ENCODE measurements at places on chromosomes 11 and 22.

DNA sequence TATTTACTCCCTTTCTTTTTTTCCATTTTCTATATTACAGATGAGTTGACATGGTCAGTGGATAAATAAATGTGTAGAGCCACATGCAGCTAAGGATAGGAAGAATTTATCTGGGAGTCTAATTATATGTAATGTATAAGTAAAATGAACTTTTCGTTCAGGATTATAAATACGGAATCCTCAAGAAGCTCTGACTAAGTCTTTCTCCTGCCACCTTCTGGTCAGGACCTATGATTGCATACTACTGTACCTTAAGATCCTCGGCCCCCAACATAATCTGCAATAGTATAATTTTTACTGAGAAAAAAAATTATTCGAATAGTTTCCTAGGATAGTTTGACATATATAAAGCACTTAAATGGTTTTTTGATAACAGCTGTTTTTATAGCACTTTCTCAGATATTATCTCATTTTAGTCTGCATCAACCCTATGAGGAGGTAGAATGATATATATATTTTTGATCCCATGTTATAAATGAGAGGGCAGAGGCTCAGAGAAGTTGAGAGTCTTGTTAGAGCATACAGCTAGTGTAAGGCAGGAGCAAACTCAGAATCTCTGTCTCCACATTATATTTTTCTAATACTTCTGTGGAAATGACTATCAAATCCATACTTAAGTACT is 36.1 kb downstream of the CCDC90B start:
- peak; percentile 68 for DNase-seq

DNA sequence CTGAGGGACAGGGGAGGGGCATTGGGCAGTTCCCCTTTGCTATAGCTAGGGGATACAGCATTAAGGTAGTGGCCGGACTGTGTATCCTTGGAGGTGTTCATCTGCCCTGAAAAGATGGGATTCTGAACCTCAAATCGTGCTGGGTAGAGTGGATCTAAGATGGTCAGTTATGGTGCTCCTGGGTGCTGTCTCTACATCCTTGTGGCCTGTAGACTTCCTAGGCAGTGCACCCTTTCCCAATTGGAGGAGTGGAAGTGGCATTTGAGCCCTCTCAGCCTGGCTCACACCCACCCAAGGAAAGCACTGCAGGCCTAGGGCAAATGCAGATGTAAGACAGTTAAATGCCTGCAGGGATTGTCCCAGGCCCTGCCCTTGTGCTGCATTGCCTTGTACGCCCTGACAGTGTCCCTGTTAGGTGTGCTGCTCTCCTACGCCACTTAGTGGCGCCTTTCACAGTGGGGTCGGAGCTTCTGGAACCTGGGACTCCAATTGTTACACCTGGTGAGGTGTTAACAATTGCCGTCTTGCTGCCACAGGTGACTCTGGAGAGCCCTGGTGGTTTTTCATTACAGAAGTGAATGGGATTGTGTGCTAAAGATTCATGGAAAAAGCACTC is 35.0 kb downstream of the PPFIBP2 start:
- peak; percentile 15 for DNase-seq

- DNase-seq, result no peak
Measured at GRCh38 chr11:13287681-13288080, 10.1 kb downstream of the BMAL1 start.

DNA sequence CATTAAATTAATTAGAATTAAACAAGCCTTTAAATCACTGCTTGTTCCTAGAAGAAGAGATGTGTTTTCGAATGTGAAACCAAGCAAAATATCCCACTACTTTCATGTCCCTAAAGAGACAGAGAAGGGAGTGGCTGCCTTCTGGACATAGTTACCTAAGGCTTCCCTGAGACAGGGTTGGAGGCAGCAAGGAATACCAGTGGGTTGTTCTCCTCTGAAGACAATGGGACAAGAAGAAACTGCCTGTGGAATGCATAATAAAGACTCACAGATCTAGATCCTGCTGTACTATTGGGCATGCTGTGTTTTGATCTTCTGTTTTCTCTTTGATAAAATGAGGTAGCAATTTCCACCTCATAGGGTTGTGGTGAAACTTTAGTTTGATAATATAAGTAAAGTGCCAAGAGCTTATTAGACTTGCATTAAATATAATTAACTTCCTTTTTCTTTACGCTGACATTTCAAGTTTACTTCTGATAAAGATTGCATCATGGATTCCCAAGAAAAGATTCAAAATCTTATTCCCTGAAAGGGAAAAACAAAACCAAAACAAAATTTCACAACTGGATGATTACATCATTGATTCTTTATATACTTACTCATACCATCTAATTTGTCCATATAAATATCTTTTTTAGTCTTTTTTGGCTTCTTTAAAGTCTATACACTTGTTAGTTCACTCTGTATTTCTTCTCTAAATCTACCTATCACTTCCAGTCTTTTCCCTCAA is 621.3 kb downstream of the ETS1 start:
- no peak for DNase-seq

DNA sequence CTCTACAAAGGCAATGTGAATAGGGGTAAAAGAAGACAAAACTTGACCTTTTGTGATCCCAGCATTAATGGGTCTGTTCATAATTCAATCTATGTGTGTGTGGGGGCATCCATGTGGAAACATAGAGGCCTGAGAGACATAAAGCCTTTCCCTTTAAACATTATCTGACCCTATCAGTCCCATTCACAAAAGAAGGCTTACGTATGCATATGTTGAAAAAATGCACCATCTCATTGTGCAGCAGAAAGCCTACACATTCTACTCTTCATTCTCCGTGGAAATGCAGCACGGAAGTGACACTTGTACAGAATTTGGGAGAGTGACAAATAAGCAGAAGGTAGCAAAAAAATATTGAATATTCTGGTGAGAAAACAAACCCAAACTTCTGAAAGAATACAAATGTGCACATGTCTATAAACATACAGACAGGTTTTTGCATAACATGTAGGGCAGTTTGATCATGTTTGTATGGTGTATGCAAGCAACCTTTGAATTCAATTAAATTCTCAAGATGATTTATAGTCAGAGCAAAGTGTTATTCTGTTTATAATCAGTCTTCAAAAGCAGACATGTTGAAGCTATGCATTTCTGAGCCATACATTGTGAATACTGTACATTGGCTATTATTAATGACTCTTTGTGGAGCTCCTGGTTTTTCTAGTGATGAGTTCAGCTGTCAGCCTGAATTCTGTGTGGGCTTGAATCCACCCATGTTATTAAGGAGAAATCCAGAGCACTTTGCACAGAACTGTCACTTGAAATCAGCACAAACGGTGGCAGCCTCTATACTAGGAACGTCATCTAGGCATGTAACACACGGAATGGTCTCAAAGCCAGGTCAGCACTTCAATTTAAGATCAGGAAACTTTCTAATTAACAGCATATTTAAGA is 236.8 kb downstream of the DCDC1 start:
- DNase-seq, result no peak

DNA sequence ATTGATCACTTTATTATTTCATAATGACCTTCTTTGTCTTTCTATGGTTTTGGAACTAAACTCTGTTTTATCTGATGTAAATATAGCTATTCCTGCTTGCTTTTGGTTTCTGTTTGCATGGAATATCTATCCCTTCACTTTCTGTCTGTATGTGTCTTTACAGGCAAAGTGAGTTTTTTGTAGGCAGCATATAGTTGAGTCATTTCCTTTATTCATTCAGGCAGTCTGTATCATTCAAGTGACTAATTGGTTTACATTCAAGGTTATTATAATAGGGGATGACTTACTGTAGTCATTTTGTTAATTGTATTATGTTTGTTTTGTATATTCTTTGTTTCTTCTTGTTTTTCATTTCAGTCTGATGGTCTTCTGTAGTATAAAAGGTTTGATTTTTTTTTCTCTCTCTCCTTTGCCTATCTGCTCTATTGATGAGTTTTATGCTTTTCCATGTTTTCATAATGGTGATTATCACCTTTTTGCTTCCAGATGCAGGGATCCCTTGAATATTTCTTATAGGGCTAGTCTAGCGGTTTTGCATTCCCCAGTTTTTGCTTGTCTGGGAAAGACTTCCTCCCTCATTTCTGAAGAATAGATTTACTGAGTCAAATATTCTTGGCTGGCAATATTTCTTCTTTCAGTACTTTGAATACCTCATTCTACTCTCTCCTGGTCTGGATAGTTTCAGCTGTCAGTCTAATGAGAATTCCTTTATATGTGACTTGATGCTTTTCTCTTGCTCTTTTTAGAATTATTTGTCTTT is 50.4 kb downstream of the GDPD4 start:
- DNase-seq, result no peak

- no peak for DNase-seq
Measured at GRCh38 chr11:119371778-119372182, 9.7 kb downstream of the USP2 start.

DNA sequence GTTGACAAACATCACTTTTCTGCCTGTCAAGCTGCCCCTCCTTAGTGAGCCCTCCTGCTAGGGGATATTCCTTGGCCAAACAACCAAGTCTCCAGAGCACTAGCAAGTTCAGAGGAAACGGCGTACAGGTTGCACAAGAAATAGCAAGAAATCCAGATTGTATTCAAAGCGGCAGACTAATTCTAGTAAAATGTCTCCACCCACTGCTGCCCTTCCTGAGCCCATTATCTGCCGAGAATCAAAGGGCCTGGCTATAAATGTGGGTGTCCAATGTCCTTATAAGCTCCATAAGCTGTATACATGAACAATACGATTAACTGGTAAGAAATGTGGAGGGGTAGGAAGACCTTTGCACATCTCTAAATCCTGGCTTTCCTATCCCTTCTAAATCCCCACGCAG is 44.0 kb upstream of the AKIP1 start:
- DNase-seq, result no peak

GRCh38 chr22:39470451-39471291 is 13.9 kb downstream of the MGAT3 start:
- DNase-seq, result no peak

GRCh38 chr11:106706355-106706754 is 311.9 kb downstream of the GUCY1A2 start:
- DNase-seq, result no peak

Data from SJCRH30 (cell line).